Left renal cortex interstitium (tissue), 4 donors: ENCODE measurements at places on chromosomes 1 and 21.

DNA sequence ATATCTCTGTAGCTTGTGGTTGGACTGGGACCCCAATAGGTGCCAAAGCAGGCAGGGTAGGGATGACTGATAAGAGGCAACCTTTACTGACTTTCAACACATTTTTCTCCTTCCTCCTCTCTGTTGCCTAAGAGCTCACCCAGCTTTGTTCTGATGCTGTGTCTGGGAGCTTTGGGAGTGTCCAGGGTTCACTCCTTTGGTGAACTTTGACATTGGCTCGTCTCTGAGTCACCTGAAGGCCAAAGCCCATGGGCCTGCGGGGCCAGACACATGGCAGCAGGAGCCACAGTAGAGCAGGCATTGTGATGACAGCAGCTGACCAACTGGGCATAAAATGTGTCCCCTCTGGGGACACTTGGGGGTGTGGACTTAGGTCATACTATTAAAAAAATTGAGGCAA lies 99.5 kb upstream of the ZNF644 start:
- DNase-seq: no peak

DNA sequence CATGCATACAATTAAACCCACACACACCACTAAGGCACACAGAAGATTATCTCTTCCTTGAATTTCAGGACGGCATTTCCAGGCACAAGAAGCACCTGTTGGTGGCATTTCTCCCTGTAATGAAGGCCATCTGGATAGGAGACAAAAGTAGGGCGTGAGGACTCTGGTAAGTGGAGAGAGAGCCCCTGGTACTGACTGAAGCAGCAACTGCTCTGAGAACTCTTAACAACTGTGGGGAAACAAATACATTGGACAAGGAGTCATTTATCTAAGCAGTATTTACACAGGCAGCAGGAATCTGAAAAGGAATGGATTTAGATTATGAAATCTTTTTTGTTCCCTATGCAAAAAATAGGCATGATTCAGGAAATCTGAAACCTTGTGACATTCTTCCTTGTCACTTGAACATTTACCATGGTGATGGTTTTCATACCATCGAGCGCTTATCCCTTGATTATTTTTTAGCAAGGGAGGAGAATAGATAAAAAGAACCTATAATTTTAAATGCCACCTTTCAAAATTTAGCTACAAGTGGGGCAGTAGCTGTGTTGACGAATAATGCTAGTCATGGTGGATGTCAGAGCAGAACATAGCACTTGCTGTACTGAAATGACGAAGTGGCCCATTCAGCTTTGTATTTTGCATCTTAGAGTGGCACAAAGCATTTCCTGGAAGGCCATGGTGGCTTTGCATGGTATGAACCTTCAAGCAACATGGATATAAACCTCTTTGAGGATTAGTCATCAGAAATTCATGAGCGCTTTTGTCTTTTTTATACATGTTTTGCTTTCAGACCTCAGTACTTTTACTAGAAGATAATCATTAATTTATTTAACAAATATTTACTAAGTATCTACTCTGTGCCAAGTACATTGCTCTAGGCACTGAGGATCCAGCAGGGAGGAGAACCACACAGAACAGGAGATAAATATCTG lies 362.0 kb downstream of the ADGRL2 start:
- DNase-seq: no peak

DNA sequence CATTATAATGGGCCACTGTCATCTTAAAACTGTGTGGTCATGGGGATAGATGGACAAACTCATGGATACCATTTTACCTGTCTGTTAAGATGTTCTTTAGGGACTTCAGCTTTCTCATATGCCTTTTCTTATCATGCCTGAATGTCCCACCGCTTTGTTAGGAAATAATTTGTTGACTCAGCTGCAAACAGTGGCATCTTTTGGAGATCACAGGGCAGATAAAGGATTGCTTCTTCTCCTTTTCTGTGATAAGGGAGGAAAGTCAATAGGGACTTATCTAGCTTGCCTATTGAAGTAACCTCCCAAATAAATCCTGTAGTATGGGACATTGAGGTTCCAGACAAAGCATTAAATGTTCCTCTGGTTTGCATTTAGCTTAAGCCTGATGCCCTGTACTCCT lies 79.8 kb upstream of the KIAA0040 start:
- DNase-seq: no peak

- DNase-seq: no peak
These were observed 43.0 kb downstream of the GALNT2 start for GRCh38 chr1:230109895-230110667.

- DNase-seq: no peak
These were observed 180.7 kb upstream of the VAMP3 start for GRCh38 chr1:7590426-7590790.

- DNase-seq: no peak
These were observed 124.6 kb downstream of the KIF26B start for GRCh38 chr1:245279346-245279745.

- no peak for DNase-seq
These were observed 96.0 kb downstream of the NRIP1 start for GRCh38 chr21:14968821-14969220.

GRCh38 chr1:226603022-226603857 lies 54.7 kb downstream of the STUM start:
- DNase-seq: no peak

DNA sequence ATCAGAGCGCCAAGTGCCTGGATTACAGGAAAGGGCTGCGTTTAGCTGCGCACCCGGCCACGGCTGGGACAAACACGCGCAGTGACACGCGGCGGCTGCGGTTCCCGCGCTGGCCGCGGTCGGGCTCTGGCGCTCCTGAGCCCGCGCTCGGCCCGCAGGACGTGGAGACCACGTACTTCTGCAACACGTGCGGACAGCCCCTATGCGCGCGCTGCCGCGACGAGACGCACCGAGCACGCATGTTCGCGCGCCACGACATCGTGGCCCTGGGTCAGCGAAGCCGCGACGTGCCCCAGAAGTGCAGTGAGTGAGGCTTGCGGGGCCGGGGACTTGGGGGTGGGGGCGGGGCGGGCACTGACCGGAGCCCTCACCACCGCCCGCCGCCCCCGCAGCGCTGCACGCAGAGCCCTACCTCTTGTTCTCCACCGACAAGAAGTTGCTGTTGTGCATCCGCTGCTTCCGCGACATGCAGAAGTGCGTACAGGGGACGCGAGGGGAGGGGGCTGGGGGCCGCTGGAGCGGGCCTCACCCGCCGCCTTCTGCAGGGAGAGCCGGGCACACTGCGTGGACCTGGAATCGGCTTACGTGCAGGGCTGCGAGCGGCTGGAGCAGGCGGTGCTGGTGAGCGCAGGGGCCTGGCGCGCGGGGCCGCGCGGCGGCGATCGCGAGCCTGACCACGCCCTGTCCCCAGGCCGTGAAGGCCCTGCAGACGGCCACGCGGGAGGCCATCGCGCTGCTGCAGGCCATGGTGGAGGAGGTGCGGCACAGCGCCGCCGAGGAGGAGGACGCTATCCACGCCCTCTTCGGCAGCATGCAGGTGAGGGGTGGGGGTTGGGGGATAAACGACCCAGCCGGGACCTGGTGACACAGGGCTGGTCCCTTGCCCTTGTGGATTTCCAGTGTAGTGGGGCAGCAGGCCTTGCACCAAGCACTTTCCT lies 3.1 kb downstream of the RNF207 start:
- DNase-seq: no peak

DNA sequence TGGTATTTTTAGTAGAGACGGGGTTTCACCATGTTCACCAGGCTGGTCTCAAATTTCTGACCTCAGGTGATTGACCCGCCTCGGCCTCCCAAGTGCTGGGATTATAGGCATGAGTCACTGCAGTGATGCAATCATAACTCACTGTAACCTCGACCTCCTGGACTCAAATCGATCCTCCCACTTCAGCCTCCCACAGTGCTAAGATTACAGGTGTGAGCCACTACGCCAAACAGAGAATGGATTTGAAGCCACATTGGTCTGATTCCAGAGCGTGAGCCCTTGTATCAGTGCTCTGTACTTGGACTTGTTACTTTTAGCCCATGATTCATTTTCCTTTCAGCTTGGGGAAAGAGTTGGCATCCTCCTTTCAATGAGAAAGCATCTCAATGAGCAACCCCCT lies 14.9 kb upstream of the ZNF683 start:
- DNase-seq: no peak

DNA sequence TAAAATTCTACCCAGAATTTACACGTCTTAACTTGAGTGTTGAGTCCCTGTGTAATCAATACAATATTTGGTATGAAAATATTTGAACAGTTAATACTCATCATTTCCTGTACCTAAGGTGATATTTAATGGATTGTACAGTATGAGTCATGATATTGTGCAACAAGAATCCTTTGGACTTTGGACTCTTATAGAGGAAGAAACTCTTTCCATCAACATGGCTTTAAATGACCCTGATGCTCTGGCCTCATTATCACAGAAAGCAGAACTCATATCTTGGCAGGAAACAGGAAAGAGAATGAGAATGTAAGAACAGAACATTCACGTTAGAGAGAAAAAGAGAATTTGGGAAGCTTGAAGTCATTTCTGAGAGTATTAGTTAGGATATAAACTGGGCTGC lies 168.8 kb upstream of the B3GALT2 start:
- no peak for DNase-seq

DNA sequence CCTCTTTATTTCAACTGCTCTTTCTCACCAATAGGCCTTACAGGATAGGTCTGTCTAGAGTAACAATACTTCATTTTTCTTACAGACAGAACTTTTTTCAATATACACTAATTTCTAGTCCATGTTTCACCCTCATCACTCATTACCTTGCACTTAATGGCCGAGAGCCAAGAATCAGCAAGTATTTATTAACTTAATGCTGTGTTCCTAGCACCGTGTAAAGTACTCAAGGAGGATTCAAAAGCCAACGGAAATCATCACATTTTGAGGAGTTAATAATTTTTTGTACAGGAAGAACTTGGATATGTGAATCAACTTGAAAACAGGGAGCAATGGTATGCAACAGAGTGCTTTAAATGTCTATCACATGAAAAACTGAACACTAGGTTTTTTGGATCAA lies 102.0 kb downstream of the PTPN14 start:
- DNase-seq: no peak

GRCh38 chr1:24201941-24202440 lies 14.9 kb upstream of the IFNLR1 start:
- peak; percentile 61 for DNase-seq

DNA sequence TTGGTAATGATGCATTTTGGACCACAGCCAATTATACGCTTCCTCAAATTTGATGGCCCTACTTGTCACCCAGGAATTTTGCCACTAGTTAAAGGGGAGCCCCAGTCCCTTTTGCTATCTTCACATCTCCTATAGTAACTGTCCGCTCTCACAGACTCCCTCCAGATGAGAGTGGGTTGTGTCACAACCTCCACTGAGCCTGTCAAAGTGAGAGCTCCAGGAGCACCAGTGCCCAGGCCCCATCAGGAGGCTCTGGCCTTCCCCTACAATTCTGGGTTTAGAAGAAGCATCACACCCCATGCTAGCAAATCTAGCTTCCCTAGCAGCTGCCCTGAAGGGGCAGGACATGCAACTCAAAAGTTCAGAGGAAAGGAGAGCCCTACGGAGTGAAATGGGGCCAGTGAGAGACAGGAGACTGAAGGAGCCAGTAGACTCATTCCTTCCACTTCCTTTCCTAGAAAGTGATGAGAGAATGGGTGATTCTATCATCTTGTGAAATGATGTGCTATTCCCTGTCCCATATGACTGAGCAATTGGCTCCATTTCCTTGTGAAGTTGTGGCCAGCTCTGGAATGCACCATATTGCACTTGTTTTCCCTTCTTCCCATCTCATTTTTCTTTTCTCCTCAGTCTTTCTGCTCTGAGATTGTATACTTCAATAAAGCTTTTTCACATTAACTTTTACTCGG lies 541.3 kb downstream of the DPYD start:
- DNase-seq: no peak

DNA sequence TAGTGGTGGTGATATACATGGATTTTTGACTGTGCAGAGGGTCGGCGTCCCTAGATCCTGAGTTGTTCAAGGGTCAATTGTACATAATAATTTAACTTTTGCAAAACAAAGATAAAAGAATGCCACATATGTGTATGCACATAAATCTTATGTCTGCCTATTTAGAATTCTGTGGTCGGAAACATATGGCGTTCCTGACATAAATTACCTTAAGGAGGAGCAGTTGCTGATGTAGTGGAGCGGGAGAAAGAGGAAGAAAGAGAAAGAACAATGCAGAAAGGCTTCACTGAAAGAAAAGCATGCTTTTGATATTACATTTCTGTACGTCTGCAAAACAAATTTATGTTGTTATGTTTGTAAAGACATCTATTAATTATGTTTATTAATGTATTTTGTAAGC lies 40.0 kb downstream of the S1PR1 start:
- DNase-seq: no peak

DNA sequence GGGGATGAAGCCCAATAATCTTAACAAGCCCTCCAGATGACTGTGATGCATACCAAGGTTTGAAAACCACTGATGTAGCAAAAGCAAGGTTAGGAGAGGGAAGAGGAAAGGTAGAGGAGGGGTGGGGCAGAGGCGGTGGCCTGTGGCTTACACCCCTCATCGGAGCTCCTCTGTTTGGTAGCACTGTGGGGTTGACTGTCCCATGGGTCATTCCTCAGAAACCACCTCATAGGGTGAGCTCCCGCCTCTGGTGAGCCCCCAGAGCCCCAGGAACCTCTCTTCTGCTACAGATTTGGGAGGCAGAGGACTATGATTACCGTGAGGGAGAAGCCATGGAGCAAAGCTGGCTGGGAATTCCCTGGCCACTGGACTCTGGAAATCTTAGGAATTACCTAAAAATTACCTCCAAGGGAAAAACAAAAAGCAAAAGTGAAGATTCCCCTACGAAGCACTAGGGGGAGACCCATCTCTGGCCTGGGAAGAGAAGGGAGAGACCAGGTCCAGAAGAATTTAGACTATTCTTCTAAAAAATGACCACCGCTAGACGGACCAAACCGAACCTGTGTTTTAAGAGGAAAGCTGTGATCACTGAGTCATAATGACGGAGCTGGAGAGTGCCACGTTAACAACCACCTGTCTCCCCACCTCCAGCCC lies 1.5 kb upstream of the RASSF5 start:
- no peak for DNase-seq

DNA sequence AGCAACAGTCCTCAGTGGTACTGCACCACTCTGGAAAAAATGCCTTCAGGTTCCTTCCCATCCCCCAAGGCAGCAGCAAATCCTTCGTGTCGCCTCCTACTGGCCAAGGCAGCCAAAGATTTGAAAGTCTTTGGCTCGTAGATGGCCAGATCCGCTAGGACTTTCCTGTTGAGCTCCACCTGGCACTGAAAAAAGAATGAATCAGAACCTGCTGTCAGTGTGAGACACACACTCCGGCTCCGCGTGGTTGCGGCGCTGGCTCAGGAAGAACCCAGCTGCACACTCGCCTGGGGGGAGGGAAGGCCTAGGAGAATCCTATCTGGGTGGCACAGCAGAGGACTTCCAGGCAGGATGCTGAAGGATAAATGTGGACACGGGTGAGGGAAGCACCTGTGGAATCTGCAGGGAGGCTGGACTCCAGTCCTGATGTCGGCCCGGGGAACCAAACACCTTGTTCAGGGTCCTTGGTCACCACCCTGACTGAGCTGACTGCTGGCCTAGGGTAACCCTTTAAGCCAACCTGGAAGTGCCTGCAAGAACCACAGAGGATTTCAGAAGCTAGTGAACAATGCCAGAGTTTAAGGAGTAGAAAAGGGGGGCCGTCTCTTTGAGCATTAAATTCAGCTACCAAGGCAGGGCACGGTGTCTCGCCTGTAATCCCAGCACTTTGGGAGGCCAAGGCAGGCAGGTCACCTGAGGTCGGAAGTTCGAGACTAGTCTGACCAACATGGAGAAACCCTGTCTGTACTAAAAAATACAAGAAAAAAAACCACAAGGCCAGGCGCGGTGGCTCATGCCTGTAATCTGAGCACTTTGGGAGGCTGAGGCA lies 3.2 kb upstream of the CCNL2 start:
- no peak for DNase-seq
